Stimulated activated CD4-positive, alpha-beta T cell treated with anti-CD3 and anti-CD28 coated beads, TNF-alpha, amount 100 ng/mL, for 48 hours (primary cell): ENCODE measurements at places on chromosomes 7 and 10.

- DNase-seq = no peak
These were observed 349.8 kb downstream of the PTPRN2 start for GRCh38 chr7:158237672-158238335.

DNA sequence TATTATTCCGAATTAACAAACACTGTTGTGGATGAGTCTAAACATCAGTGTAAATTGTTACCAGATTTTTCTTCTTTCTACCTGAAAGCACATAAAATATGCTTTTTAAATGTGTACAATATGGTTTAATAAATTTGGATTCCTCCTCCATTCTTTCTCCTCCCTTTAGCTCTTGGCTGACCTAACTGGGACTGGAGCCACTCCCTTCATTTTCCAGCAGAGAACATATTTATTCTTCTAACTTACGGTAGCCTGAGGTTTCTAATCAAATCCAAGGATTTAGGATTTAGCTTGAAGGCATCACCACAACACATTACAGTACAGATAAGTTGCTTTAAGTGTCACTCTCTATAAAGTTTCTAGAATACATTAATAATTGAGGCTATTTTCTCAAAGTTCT, 88.2 kb upstream of the SEMA3C start:
- no peak for DNase-seq

GRCh38 chr10:14583252-14583651, 191.4 kb downstream of the FAM107B start:
- peak; percentile 45 for DNase-seq

GRCh38 chr10:104026762-104027161, 58.9 kb downstream of the COL17A1 start:
- no peak for DNase-seq
